ENCODE measurements at places on chromosomes 7 and 10. TPM values are rescaled to one million over a fixed set of nuclear protein-coding genes. Genes with fewer than 3 reads are reported as not detected.

DNA sequence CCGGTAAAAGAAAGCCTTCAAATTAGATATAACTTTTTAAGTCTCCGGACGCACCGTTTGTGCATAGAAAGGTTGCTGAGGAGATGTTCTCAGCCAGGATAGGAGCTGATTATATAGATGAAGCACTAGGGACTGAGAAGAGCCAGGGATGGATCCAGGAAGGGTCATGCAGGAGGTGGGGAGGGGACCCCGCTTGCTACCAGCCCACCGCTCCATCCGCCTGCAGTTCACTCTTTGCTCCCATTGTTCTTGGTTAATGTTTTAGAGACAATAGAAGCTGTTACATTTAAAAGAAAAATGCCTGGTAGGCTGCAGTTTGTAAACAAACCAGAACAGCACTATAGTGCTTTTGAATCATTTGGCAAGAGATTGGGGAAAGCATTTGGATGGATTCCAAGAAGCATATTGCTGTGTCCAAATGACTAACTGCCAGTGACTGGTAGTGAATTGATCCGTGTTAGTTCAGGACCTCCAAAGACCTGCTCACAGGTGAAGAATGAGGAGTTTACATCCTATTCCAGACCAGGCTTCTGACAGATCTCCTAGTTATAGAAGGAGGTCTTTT is 175.9 kb upstream of the TAC1 start:
- no peak for DNase-seq

DNA sequence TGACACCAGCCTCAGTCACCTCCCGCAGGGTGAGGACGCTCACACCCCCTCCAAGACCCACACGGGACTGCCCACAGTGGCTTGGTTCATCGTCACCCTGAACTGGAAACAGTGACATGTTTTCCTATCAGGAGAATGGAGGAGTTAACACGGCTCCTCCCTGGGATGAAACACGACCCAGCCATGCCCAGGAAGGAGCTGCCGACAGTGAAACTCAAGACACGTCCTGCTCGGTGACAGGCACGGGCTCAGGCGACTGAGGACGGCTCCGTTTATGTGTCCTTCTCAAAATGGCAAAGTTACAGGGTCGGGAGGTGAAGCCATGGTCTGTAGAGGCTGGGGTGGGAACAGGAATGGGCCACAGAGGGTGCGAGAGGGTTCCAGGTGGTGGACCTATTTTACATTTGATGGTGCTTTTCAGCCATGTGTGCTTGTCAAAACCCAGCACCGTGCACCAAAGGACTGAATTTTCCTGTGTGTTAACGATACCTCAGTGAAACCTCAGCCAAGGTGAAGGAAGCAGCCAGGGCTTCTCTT is 272.4 kb downstream of the ADARB2 start:
- no peak for DNase-seq

The FAM131B gene
- total RNA-seq = 2.8 TPM

The COL13A1 gene
- total RNA-seq = 13.6 TPM

Measured in aorta (tissue), 5 donors.